ENCODE measurements at places on chromosomes 16 and 17.

- no peak for DNase-seq
Measured at GRCh38 chr16:13982451-13982850, 62.5 kb downstream of the ERCC4 start.

- peak; percentile 82 for DNase-seq
Measured at GRCh38 chr16:30896261-30896888, at the start of gene CTF1. CTF1 (plus strand) TSS chr16:30896614; CDS start chr16:30896644, 30 bp downstream.

DNA sequence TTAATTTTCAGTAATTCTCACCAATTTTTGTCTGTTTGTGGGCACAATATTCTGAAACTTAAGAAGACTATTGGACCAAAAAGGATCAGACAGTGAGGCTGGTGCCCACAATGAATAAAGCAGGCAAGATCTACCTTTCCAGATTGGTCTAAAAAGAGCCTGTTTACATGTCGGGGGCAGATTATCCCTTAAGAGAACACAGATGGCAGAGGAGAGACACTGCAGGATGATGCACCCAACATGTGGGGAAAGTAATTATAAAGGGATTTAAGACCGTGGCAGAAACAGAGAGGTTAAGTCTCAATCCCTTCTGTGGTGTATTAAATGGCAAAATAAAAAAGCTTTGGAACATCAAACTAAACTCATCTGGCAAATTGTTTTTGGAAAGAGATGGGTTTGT, 331.8 kb upstream of the CDH11 start:
- DNase-seq, result no peak

DNA sequence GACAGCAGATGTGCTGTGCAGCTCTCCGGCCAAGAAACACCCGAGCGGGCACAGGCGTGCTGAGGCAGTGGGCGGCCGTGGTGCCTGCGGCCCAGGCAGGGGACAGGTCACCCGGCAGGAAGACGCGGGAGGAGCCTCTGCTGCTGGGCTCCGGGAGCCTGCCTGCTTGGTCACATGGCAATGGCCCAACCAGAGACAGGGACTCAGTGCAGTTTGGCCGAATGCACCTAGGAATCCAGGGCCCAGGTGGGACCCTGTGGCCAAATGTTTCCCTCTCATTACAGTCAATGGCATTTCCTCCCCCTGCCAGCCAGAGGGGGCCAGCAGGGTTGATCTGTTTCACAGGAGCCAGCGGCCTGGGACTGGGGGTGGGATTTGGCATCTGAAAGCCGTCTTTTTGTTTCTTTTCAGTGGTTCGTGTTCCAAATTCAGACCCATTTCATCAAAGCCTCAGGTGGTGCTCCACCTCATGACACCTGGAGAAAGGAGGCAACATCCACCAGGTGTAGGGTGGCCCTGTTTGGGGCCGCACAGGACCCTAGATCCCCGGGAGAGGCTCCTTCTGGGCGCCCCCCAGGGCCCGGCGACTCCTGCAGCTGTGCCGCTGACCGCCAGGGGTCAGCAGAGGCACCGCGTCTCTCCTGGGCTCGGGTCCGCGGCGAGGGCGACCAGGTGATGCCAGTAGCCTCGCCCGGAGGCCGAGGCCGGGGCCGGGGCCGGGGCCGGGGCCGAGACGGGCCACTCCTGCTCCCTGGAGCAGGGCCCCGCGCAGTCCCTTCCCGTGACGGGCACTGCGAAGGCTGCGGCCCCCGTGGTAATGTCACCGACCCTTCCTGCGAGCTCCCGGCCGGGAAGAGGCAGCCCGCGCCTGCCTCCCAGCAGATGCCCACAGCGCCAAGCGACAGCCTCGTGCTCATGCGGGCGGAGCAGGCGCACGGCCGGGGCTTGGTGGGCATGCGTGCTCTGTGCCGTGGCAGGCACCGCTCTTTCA, 118.5 kb downstream of the C16orf78 start:
- DNase-seq, result peak; percentile 73

DNA sequence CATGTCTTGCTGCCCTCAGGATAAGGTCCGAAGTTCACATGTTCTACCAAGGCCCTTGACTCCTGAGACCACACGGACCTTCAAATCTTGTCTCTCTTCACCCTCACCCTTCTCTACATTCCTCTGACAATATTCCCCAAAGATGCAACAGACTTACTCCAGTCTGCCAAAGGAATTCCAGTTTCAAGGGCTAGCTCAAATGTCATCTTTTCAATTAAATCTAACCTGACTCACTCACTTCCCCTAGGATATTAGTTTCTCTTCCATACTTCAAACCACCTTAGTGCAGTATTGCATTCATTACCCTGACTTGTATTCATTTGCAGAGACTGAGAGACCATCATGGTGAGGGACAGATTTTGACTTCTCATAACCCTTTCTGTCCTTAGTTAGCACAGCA, 59.6 kb upstream of the ADCY9 start:
- no peak for DNase-seq

DNA sequence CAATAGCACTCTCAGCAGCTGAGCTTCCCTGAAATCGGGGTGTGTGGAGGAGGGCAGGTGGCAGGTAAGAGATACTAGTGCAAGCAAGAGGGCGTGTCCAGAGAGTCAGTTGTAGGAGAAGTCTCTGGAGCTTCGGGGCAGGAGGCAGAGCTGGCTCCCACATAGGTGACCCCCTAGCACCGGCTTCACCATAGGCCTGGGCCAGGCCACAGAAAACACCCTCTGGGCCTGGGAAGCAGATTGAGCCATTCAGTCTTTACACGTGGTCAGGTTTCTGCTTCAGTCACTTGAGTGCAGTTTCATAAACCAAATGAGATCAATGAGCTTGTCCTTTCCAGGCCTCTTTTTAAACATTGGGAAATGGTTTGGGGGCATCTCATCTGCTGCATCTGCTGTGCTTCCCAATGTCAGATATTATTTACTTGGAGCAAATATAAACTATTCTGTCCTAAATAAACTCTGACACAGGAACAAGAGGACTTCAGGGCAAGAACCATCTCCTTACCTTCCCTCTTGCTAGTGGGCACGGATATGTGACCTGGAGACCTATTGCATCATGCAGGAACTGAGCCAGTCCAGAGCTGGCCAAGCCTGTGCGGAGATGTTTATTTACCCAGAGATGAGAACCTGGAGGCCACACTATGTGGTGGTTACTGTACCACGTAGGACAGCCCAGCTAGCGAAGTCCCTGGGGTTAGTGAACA, 16.1 kb downstream of the CCR7 start:
- no peak for DNase-seq
